T-helper 22 cell (primary cell): ENCODE measurements at places on chromosomes 5 and 9.

GRCh38 chr5:88662846-88663245 lies 220.1 kb downstream of the MEF2C start:
- DNase-seq, result no peak

GRCh38 chr9:88953381-88954029 lies 37.8 kb upstream of the S1PR3 start:
- DNase-seq, result no peak

GRCh38 chr5:159241946-159242552 lies 21.0 kb upstream of the UBLCP1 start:
- no peak for DNase-seq

DNA sequence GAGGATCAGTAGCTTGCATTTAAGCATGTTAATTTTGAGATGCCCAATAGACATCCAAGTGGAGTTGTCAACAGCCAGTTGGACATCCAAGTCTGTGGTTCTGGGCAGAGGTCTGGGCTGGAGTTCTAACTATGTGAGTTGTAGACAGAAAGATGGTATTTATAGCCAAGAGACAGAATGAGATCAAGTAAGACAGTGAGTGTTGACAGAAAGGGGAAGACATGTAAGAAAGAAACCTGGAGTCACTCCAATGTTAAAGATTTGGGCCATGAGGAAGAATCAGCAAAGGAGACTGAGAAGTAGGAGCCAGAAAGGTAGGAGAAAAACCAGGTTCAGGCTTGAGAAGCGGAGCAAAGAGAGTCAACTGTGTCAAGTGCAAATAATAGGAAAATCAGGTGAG lies 95.5 kb upstream of the PUM3 start:
- no peak for DNase-seq

- no peak for DNase-seq
These were observed 462.1 kb downstream of the TMEM38B start for GRCh38 chr9:106156465-106156864.

DNA sequence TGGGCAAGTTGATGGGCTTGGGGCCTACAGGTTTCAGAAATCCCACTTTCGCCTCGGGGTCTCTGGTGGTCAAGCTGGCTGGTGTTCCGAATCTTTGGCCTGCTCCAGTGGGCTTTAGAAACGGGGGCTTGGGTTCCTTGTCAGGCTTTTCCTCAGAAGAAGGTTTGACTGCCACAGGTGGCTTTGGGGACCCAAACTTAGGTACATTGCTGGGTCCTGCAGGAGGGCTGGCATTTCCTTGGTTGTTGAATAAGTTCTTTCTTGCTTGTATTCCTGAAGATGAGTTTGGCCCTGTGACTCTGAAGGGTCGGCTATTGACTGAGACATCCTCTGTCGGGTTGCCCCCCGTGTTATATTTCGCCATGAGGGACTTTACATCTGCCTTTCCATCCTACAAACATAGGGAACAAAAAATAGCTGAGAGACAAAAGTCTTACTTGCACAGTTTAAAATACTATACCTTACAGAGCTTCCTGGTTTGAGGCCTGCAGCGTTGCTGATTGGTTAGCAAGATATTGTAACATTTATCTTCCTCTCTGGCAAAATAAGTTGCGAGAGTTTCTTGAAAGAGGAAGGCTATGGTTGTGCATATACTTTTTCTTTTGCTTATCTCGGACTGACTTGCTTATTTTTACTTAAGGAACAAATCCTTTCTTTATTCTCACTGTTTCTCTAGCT lies 16.6 kb downstream of the FYB1 start:
- no peak for DNase-seq

DNA sequence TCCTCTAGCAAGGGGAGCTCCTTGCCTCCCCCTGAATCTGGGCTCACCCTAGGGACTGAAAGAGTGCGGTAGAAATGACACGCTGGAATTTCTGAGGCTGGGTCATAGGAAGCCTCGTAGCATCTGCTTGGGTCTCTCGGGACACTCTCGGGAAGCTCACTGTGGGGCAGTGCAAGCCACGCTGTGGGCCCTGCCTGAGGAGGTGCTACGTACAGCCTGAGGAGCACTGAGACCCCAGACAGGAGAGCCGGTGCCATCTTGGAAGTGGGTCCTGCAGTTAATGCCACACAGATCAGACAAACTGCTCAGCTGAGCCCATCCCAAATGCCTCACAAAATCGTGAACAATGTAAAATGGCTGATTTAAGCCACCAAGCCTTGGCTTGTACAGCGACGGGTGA lies 1.8 kb downstream of the MRPL36 start:
- no peak for DNase-seq

DNA sequence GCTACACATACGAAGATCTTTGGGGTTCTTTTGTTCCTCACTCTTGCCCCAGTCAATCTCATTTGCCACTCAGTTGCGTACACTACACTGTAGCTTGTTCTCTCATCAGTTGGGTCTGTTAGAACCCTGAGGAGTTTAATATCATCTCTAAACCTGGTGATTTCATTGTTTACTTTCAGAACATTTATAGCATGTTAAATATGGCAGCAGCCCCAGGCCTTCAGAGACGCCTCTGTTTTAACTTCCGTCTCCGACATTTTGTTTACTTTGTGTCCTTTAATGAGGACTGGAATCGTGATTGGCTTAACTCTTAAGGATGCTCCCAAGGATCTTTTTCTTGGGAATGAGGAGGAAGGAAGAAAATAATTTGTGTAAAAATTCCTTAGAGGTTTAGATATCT lies 510.1 kb downstream of the NR2F1-AS1 start:
- DNase-seq, result no peak

DNA sequence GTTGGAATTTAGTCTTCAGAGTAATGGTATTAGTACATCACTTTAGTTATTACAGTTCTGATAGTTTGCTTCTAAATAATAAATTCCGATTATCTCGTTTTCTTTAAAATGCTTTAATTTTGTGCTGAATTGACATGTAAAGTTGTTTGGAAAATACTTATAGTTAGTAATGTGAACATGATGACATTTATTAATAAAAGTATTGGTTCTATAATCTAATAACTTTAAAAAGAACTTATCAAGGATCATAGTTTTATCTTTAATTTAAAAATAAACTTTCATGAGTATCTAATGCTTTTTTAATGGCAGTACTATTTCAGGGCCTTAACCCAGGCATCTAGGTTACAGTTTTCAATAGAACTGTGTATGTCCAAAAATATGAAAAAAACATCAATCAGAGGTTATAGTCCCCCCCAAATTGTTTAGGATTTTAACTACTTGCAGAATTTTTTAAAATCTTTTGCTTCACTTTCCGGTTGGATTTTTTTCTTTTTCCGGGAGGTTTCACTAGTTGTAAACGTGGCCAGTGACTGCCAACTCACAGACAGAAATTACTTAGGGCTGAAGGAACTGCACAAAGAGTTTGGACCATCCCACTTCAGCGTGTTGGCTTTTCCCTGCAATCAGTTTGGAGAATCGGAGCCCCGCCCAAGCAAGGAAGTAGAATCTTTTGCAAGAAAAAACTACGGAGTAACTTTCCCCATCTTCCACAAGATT lies 680 bp downstream of the GPX8 start:
- no peak for DNase-seq

DNA sequence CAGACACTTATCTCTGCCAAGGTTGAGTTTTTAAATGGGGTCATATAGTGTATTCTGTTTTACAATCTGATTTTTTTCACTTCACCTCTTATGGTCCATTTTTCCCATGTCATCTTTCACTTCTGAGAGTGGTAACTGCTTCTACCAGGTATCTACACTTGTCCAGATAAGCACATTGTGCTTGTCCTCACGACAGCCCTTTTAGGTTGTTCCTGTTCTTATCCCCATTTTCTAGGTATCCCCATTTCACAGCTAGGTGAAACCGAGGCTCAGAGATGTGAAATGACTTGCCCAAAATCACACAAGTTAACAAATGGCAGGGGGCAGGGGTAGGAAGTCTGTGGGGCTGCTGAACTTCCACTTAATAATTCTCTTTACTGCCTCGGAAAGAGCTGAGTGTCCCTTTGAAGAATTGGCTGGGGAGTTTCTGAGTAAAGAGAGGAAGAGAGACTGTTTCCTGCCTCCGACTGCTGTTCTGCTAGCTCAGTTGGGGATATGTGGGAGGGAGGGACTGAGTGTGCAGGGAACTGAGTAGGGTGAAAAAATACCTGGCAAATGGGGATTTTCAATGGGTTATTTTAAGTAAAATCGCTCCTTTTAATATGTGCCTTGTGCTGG lies 255.4 kb downstream of the GRIA1 start:
- DNase-seq, result no peak

- DNase-seq, result no peak
These were observed 21.9 kb downstream of the FGF18 start for GRCh38 chr5:171441246-171441791.

DNA sequence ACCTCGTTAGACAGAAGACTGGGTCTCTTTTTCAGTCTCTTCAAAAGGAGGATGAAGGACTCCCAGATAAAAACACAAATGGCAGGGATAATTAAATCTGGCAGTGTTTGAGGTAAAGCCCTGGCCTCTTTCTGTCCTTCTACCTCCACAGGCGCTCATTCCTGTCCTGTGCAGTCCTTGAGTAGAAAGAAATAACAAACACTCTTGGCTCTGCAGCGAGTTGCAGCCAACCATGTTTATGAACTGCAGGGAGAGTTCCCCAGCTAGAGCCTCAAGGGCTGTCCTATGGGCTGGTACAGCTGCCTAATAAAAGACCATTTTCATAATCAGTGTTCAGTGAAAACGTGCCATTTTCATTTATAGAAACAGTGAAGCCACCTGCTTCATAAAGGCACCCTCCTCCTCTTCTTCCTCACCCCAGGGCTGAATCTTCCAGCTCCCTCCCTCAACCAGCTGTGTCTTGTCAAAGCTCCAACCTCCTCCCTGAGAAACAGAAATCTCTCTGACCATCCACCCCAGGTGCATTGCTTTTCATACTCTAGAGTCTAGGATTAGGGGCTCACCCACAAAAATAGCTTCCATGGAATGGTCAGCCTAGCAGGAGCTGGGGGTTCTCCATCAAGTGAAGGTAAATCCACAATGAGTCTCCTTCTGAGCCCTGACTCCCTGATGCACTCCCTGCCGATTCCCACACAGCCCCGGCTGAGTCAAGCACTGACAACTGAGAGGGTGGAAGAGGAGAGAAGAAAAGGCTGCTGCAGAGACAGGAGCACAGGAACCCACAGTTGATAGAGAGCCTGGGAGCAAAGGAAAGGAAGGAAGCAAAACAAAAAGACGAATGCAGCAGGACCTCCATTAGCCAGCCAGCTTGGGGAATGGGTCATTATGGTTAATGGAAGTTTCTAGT lies 150.7 kb downstream of the CMYA5 start:
- no peak for DNase-seq
